ENCODE measurements at places on chromosomes 4 and X.

- DNase-seq = no peak
Measured at GRCh38 chr4:46316215-46316614, 73.7 kb downstream of the GABRA2 start.

GRCh38 chrX:101062176-101062575, 10.3 kb upstream of the TRMT2B start:
- DNase-seq = no peak

- no peak for DNase-seq
Measured at GRCh38 chr4:96317891-96318290, 478.0 kb downstream of the PDHA2 start.

DNA sequence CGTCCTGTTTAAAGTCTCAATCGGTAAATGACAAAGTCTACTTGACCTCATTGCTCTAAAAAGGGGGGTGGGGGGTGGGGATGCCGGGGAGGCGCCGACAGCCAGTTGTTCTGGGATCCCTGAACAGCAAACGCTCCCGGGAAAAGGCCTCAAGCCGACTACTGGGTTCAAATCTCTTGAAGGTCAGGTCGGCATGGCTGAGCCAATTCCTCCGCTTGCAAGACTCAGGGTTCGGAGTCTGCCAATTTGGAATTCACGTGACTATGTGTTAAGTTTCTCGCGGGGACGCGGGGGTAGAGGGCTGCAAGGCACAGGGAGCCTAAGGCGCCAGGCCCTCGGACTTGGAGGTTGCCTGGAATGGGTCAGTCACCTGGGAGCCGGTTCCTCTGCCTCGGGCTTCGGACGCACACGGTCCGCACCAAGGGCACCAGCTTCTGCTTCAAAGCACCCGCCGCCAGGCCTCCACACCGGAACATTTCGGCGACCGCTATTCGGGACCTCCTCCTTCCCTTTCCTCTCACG, 399 bp downstream of the AIFM1 start:
- no peak for DNase-seq

DNA sequence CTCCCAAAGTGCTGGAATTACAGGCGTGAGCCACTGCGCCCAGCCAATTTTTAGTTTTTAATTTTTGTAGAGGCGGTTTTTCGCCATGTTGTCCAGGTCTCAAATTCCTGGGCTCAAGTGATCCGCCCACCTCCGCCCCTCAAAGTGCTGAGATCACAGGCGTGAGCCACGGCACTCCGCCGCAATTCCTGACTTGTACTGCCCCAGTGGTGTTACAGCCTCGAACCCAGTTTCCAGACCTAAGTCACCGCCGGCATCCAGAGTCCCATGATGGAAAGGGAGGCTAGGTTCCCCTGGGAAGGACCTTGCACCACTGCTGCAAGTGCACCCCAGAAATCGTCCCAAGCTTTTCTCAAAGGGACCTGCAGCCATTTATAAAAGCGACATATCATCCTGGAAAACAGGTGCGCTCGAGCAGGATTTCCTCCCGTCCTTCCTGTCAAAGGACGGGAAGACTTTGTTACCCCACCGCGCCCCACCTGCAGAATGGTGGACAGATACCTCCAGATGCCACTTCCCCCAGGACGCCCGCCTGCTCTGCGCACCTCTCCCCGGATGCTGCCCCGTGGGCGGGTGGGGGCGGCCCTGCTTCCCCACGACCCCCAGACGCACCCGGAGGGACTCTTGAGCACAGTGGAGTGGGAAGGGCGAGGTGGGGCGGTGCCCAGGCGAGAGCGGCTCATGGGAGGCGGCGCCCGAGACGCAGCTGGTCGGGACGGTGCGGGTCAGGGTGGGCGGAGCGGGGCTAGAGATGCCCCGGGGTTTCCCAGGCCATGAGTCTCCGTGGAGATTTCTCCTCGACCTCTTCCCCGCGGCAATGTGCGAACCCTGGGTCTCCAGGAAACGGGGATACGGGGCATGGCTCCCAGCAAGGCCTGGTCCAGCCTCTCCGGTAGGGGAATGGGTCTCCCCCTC, 947 bp upstream of the RPL10 start:
- DNase-seq = peak; percentile 65

DNA sequence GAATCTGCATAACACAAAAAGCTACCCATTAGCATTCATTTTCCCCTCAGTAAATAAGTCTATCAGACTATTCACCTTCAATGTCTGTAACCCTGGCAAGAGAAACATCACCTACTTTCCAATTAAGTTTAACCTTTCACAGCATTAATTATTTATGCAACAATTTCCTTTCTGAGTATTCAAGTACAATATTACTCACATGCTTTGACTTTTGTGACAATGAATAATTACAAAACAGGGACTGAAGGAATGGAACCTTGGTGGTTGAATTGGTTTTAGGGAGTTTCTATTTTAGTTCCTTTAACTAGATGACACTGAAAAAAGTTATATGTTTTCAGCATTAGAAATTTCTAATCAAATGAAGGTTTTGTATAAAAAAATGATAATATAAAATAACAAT, 932.3 kb upstream of the EPHA5 start:
- no peak for DNase-seq

DNA sequence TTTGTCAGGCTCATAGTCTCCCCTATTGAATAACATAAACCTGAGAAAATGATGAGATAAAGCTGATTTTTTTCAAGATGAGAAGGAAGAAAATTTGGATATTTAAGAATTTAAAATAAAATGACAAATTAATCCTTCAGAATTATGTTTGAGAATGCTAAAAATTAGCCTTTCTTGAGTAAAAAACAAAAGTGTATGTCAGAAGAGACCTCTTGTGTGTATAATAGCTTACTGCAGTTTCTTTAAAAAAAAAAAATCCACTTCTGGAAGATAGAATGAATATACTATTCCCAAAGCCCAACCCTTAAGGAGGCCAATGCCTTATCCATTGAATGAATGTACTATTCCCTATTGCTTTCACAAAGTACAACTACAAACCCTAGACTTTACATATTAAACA, 281.8 kb downstream of the RAPGEF2 start:
- DNase-seq = no peak

DNA sequence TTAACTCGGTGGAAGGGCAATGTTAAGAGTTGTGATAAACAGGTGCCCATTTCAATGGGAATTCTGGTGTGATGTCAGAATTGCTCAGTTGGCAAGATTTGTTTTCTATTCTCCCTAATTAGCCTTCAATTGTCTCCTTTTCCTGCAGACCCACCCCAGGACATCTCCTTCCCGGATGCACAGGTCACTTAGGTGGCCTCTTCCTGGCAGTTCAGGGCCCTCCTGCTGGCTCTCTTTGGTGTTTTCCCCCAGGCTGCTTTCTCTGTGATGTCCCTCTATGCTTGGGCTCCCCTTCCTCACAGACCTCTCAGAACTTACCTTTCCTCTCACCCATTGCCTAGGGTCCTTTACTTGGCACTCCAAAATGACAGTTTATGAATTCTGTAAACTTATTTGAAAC, 126.3 kb downstream of the GPAT3 start:
- no peak for DNase-seq

- no peak for DNase-seq
Measured at GRCh38 chr4:139606579-139607501, 50.8 kb upstream of the SETD7 start.

GRCh38 chr4:110250023-110250387, 51.6 kb upstream of the ELOVL6 start:
- DNase-seq = no peak

DNA sequence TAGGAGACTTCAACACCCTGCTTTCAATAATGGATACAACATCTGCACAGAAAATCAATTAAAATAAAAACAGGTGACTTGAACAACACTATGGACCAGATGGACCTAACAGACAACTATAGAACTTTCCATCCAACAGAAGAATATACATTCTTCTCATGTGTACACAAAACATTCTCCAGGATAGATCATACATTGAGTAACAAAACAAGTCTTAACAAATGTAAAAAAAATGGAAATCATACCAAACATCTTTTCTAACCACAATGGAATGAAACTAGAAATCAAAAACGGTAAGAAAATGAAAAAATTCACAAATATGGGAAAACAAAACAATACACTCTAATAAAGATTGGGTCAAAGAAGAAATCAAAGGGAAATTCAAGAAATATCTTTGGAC, 24.7 kb downstream of the CYP2U1 start:
- DNase-seq = no peak

- no peak for DNase-seq
Measured at GRCh38 chr4:142243255-142243654, 602.8 kb downstream of the INPP4B start.

DNA sequence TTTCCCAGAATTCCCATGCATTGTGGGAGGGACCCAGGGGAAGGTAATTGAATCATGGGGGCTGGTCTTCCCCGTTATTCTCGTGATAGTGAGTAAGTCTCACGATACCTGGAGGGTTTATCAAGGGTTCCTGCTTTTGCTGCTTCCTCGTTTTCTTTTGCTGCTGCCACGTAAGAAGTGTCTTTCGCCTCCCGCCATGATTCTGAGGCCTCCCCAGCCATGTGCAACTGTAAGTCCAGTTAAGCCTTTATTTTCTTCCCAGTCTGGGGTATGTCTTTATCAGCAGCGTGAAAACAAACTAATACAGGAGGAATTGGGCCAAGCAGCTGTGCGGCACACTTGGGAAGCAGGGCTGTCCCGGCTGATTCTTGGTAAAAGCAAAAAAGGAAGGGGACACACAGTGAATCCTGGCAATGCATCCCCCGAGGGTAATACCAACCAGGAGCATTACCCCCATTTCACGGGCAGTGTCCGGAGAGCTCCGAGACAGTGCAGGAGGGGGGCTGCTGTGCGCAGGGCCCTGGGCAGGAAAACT, 185.7 kb downstream of the AFAP1 start:
- no peak for DNase-seq

GRCh38 chr4:180057891-180058671, 2185.1 kb upstream of the TENM3 start:
- DNase-seq = peak; percentile 30

DNA sequence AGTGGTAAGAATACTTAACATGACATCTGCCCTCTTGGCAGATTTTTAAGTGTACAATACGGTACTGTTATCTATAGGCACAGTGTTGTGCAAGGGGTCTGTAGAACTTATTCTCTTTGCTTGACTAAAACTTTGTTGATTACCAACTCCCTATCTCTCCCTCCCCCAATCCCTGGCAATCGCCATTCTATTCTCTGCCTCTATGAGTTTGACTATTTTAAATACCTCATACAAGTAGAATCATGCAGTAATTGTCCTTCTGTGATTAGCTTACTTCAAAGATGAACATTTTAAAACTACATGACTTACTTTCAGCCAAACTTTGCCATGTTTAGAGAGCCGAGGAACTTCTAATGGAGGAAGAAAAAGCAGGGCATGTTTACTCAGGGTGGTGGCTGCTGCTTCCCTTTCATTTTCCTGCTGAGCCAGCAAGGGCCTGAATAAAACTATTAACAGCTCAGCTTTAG, 62.4 kb downstream of the APOO start:
- DNase-seq = no peak

- no peak for DNase-seq
Measured at GRCh38 chrX:112714357-112714918, 34.7 kb upstream of the LHFPL1 start.

- no peak for DNase-seq
Measured at GRCh38 chrX:139246295-139246694, 284.2 kb upstream of the F9 start.

DNA sequence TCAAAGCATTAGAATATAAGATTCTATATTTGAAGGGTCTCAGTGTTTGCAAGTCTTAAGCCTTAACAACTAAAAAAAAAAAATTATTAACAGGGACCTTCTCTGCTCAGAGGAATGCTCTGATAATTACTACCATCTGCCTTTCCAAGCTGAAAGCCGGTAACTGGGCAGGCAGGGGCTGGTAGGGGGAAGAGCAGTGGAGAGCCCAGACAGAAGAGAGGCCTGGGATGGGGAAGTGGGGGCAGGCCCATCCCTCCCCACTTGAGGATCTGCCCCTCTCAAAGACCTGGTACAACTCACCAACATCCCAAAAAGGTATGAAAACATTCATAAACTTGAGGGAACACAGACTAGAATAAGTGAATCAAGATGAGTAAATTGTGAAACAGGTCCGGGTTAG, 113.9 kb downstream of the QDPR start:
- no peak for DNase-seq

- no peak for DNase-seq
Measured at GRCh38 chr4:170030121-170030520, 3.9 kb upstream of the MFAP3L start.

GRCh38 chr4:1008840-1009541, 2.4 kb upstream of the FGFRL1 start:
- DNase-seq = no peak

- DNase-seq = no peak
Measured at GRCh38 chrX:8657883-8658282, 74.1 kb downstream of the ANOS1 start.

GRCh38 chr4:151403656-151404055, 5.3 kb upstream of the FHIP1A start:
- DNase-seq = no peak

- DNase-seq = no peak
Measured at GRCh38 chr4:55272589-55272988, 73.5 kb upstream of the SRD5A3 start.

- DNase-seq = no peak
Measured at GRCh38 chr4:101025755-101026154, 321.6 kb downstream of the PPP3CA start.

GRCh38 chr4:8050555-8051206, 107.9 kb downstream of the ABLIM2 start:
- peak; percentile 61 for DNase-seq

DNA sequence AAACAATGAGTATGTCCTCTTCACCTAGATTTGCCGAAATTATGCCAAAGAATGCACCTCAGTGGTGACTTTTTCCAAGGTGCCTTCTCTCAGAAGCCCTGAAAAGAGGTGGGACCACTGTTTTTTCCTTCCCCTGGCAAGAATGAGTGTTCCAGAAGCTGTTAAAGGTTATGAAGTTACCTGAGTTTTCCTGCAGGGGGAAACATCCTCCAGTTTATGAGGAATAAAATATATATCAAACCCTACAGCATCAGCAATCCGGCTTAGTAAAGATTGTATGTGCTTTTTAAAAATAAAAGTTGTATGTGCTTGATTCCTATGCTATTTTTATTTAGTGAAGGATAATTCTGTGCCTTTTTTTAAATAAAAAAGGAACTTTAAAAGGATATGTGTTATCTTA, 73.3 kb downstream of the RBM46 start:
- DNase-seq = peak; percentile 9
